Caco-2 (cell line): ENCODE measurements at places on chromosomes 4 and X.

DNA sequence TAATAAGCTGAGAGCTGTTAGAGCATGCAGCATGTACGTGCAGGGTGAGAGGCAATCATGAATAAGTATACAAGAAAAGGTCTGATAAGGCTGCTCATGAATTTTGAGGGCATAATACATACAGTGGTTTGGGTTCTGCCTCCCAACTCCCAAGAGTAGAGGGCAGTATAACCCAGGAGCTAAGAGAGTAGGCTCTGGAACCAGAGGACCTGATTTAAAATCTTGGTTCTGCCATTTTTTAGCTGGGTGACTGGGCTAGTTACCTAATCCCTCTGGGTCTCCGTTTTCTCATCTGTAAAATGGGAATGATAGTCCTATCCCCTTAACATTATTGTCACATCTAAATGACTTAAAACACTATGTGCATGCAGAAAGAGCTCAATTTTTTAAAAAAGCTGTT lies 85.3 kb downstream of the LNX1 start:
- no peak for DNase-seq

GRCh38 chr4:55904576-55904975 lies 44.2 kb upstream of the CEP135 start:
- no peak for DNase-seq

DNA sequence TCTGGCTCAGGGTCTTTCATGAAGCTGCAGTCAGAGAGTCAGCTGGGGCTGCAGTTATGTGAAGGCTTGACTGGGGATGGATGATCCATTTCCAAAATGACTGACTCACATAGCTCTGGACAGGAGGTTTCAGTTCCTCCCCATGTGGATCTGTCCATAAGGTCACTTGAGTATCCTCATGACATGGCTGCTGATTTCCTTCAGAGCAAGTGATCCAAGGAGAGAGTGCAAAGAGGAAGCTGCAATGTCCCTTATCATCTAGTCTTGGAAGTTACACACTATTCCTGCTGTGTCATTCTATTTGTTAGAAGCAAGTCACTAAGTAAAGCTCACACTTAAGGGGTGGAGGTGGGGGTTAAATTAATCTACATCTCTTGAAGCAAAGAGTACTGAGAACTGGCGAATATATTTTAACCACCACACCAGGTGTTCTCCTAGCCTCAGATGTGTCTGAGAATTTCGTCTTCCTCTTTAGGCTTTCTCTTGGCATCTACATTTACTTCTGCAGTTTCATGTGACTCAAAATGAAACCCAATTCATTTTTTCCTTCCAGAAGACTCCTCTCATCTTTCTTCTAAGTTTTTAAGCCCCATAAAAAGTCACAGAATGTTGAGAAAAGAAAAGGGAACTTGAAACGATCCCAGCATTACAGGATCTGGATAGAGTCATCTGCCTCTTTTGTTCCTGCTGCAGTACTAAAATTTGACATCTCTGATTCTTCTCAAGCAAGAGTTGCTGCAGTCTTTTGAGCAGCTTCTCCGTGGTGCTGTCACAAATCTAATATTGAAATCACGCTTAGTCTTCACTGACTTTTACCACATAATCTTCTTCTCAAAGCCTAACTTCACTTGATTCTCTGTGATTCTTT lies 3.8 kb upstream of the GRPR start:
- no peak for DNase-seq

DNA sequence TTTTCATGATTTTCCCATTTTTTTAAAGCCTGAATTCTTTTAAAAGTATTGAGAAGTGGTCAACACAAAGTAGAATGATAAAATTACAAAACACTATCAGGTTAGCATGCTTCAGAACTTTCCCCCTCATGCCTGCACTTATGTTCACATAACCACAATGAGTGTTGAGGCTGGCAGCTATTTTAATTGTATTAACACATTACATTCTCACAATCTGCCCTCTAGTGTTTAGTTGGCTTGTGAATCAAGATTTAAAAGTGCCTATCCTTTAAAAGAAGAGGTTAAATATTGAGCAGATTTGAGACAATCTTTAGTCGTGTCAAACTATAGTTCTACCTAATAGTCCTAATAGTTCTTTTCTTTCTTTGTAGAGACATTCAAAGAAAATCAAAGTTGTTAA lies 93.6 kb upstream of the NAP1L5 start:
- DNase-seq, result no peak
